GDM1 (cell line): ENCODE measurements at places on chromosomes 7 and 10.

DNA sequence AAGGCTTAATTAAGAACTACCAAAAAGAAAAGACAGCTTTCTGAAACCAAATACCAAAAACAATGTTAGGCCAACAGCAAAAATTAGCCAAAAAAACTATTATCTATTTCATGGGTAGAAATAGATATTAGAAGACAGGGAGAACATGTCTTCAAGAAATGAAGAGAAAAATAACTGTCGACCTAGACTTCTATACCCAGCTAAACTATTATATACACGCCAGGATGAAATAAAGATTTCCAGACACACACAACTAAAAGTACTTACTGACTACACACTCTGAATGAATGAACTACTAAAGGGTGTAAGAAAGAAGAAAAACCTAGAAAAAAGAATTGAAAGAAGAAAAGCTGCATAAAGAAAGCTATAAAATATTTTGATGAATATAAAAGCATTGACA, 11.5 kb upstream of the CDHR3 start:
- DNase-seq = no peak

DNA sequence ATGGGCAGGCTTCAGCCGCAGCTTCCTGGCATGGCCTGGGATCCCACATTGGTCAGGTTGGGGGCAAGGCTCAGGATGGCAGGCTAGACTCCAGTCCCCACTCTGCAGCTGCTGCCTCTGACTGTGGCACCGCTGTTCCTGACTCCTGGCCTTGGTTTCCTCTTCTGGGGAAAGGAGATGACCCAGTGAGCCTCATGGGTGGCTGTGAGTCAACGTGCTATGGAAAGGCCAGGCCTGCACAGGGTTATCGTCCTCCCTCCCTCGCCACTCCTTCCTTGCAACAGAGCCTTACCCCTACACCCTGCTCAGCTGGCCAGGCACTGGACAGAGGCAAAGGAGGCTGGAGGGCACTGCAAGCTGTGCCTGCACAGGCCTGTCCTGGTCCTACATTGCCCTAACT, 36.1 kb upstream of the CHST15 start:
- no peak for DNase-seq

DNA sequence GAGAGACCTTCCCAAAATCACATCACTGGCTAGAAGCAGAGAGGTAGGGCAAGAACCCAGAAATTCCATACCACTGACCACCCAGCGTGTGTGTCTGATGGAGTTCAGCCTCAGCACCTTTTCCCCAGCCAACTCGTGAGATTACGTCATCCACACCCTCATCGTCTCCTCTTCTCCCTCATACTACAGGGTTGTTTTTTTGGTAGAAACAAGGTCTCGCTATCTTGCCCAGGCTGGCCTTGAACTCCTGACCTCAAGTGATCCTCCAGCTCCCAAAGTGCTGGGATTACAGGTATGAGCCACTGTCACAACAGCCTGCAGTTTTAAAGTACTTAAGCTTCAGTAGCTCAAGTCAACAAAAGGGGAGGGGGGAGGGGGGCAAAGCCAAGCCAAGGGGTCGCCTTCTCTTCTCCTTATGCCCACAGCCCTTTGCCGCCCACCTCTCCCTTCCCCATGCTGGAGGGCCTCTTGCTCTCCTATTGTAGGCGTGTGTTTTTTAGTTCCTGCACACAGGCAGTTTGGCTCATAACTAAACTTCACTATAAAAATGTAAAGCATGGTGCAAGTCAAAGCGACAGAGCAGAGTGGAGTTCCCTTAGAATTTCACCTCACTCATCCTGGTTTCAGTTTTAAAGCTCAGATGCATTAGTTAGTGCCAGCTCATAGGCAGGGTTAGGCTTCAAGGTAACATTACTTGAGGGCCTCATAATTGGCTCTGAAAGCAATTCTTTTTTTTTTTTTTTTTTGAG, 5.2 kb upstream of the PRDX3 start:
- no peak for DNase-seq

DNA sequence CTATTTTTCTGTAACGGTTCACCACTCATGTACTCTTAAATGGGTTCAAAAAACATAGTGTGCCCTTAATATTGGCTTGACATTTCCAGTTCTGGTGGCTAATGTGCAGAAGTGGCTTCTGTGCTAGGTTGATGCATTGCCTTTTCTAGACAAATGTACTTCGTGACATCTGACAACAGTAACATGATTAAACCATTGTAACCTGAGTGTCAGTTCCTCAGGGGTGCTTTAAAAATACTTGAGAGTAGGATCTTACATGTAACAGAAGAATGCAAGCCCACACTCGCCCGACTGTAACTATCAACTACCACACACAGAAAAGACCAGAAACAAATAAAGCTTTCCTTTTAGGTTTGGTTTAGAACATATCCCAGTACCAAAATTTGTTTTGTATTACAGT, 393.4 kb upstream of the NFE2L3 start:
- no peak for DNase-seq

GRCh38 chr7:94444813-94445212, 50.1 kb downstream of the COL1A2 start:
- no peak for DNase-seq

GRCh38 chr10:1870491-1870890, 133.2 kb upstream of the ADARB2 start:
- no peak for DNase-seq

- no peak for DNase-seq
Observed at GRCh38 chr10:70280099-70280498, 3.7 kb downstream of the NPFFR1 start.

DNA sequence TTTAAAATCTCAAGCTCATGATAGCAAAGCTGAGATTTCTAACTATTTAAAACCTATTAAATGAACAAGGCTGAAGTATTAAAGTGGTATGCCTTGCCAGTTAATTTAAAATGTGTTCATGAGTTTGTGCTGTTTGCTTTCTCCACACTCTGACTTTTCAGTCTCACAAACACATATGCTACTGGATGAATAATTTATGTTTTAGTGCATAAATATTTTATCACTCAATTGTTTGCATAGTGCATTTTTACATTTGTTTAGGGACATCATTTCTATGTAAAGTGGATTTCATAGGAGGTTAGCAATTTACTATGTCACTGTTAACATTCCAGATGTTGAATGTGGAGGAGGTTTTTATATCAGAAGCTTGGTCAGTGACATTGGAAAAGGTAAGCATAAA, 36.0 kb downstream of the TRUB1 start:
- no peak for DNase-seq

- no peak for DNase-seq
Observed at GRCh38 chr7:69827140-69827539, 228.9 kb downstream of the AUTS2 start.

DNA sequence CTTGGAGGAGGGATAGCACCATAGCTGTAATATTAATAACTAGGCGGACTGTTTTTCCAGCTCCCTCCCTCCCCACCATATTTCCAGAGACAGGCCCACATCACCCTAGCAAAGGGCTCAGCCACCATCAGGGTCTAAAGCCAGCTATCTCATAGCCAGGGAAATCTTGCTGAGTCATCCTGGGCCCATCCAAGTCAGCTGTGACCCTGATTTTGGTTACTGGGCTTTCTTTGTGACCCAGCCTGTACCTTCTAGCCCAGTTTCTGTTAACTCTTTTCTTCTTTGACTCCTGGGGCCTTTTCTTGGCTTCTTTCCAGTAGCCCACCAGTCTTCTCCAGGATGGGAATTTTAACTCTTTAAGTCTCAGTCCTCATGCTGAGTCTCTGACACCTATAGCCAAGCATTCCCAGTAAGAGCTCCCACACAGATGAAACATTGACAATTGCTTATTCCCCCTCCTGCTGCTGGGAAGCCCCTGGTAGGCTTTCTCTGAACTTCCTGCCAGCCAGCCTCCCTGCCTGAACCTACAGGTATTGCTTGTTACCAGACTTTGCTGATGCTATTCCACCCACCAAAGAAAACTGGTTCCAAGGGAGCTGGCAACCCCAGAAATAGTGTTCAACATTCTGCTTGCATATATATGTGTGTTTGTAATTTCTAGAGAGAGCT, 34.8 kb upstream of the ADO start:
- no peak for DNase-seq

GRCh38 chr7:84812021-84812420, 374.8 kb downstream of the SEMA3D start:
- no peak for DNase-seq

- DNase-seq = no peak
Observed at GRCh38 chr10:97049670-97050069, 136.1 kb downstream of the SLIT1 start.

GRCh38 chr10:30980951-30981616, 50.6 kb downstream of the ZNF438 start:
- no peak for DNase-seq

DNA sequence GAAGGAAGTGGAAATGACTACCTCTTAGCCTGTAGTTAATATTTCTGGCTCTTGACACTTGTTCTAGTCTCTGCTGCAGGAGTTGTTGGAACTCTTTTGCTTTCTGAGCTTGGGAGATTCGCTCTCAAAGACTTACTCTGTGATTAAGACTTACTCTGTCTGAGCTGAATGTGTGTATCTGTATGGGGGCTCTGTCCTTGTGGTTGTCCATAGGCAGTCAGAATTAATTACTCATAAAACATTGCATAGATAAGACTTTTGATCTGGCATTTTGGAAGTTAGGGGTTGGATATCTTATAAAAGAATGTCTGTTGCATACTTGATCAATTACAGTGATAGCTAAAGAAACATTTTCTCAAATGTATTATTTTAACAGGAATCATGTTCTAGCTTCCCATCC, 199.2 kb upstream of the KIAA1217 start:
- no peak for DNase-seq

- no peak for DNase-seq
Observed at GRCh38 chr7:28847681-28848080, 110.4 kb downstream of the TRIL start.

DNA sequence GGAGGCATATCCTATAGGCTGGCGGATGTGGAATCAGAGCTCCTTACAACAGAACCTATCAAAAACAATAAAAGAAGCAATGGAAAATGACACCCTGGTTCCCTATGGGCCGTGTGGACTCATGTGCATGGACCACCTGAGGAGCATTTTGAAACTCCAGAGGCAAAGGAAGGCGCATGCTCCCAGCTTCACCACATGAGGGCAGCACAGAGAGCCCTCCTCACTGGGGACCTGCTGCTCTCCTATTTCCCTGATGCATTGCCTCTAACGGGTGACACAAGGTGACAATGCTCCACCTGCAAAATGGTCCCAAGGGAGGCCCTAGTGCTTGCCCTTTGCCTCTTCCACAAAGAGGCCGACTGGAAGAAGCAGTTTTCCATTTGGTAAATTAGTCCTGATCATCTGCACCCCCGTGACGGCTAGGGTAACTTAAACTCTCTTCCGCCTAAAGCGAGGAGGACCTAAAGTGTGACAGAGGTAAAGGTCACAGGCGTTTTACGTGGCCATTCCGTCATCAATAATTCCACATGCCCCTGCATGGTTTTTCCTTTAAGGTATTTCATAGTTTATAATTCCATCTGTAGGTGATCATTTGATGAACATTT, 67.7 kb downstream of the GPAM start:
- no peak for DNase-seq

- DNase-seq = no peak
Observed at GRCh38 chr7:69765879-69766278, 167.6 kb downstream of the AUTS2 start.

DNA sequence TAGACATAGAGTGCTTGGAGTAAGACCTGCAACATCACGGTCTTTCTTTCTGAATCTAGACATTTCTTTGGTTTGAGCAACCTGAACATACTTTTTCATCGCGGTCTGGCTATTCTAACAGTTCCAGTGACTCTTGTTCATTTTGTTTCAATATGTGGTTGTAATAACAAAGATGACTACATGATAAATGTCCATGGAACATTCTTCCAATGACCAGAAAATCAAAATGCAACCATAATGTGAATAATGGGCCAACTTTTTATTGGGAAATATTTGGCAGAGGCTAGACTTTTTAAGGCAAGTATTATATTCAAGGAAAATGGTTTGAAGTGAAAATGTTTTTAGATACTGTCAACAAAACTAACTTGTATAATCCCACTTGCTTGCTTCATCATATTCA, 282.5 kb downstream of the INHBA start:
- no peak for DNase-seq

DNA sequence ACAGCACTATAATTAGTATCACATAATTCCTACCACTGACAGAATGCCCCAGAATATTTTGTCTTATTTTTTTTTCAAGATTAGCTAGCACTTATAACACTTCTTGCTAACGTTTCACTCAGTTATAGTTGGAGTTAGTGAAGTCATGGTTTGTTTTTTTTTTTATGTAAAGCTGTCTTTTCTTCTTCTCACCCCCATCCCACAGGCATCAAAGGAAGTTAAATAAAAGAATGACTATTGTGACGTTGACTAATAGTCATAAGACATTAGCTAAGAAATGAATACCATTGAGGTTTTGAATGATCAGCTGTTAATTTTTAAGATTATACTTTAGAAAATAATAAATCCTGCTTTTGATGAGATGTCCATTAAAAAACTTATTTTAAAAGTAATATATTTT, 498.3 kb downstream of the GFRA1 start:
- DNase-seq = no peak
